Mammary microvascular endothelial cell (primary cell): ENCODE measurements at places on chromosomes 1 and 21. TPM values are rescaled to one million over a fixed set of nuclear protein-coding genes. Genes with fewer than 3 reads are reported as not detected.

The FAM167B gene
- total RNA-seq, result 20.3 and 24.0 TPM in 2 replicates

The CORT gene
- total RNA-seq, result 0.13 TPM in 1 of 2 replicates, not detected in the other

The SLC30A2 gene
- total RNA-seq, result 0.15 TPM in 1 of 2 replicates, not detected in the other

The GCSAML gene
- total RNA-seq, result not detected in 2 replicates

The S100B gene
- not detected in 2 replicates for total RNA-seq

The HPDL gene
- total RNA-seq, result 4.7 and 9.3 TPM in 2 replicates

The CDC73 gene
- 16.9 and 18.6 TPM in 2 replicates for total RNA-seq

The OLFM3 gene
- not detected in 2 replicates for total RNA-seq

The CFAP45 gene
- total RNA-seq, result 0.89 and 1.9 TPM in 2 replicates

The PEAR1 gene
- 46.7 and 49.8 TPM in 2 replicates for total RNA-seq

The TMEM61 gene
- 0.10 TPM in 1 of 2 replicates, not detected in the other for total RNA-seq

The C8B gene
- total RNA-seq, result not detected in 2 replicates

The OR10Z1 gene
- not detected in 2 replicates for total RNA-seq

The SPRR2E gene
- not detected in 2 replicates for total RNA-seq

The LCE3E gene
- total RNA-seq, result not detected in 2 replicates

The FCRL1 gene
- total RNA-seq, result not detected in 2 replicates

The LMO4 gene
- 16.7 and 27.3 TPM in 2 replicates for total RNA-seq

The FGGY gene
- total RNA-seq, result 4.4 and 4.7 TPM in 2 replicates

The ZBTB48 gene
- 10.5 and 24.8 TPM in 2 replicates for total RNA-seq

The SFT2D2 gene
- total RNA-seq, result 32.0 and 38.3 TPM in 2 replicates

The OR6K3 gene
- not detected in 2 replicates for total RNA-seq

The CRYAA gene
- total RNA-seq, result not detected in 2 replicates

The SPRR2A gene
- total RNA-seq, result not detected in 2 replicates

The SELENOF gene
- total RNA-seq, result 151 and 160 TPM in 2 replicates

The OR2T33 gene
- not detected in 2 replicates for total RNA-seq

The MRPL37 gene
- total RNA-seq, result 155 and 158 TPM in 2 replicates

The KIF14 gene
- total RNA-seq, result 10.9 and 11.9 TPM in 2 replicates

The S100A1 gene
- not detected in 2 replicates for total RNA-seq

The RYR2 gene
- 0.07 TPM in 1 of 2 replicates, not detected in the other for total RNA-seq

The KHDRBS1 gene
- 98.4 and 98.6 TPM in 2 replicates for total RNA-seq

The CDCA8 gene
- total RNA-seq, result 31.5 and 34.0 TPM in 2 replicates

The GPR37L1 gene
- not detected in 2 replicates for total RNA-seq

The GNB1 gene
- 177 and 193 TPM in 2 replicates for total RNA-seq

The SEC16B gene
- total RNA-seq, result 1.1 and 1.4 TPM in 2 replicates

The KRTAP21-2 gene
- not detected in 2 replicates for total RNA-seq

The PTPRU gene
- total RNA-seq, result 0.25 and 3.8 TPM in 2 replicates

The RGSL1 gene
- total RNA-seq, result not detected in 2 replicates

The COL11A1 gene
- not detected in 2 replicates for total RNA-seq

The CD247 gene
- not detected in 2 replicates for total RNA-seq

The DISP3 gene
- total RNA-seq, result 0.05 TPM in 1 of 2 replicates, not detected in the other
